WTC11 (cell line): ENCODE measurements at places on chromosomes 12 and 14. TPM values are rescaled to one million over a fixed set of nuclear protein-coding genes. Genes with fewer than 3 reads are reported as not detected.

The DBX2 gene
- 0.27 to 0.35 TPM (median 0.27 TPM) in 3 replicates for total RNA-seq

DNA sequence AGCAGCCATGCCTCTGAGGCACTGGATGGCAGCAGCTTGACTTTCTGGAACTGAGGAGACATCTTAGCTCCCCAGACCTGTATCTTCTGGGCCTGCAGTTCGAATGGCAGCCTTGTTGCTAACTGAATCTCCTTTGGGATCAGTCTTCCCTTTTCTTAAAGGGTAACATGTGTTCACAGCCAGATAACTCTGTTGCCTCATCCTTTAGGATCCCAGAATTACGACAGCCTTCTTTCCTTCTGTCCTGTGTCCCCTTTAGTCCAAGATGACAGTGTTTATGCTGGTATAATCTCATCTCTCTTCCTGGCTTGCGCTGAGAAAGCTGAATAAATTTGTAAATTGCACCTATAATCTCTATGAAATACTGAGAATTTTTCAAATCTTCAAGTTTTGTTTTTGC, 9.1 kb upstream of the ERC1 start:
- no peak overlapping the region for H3K4me3 ChIP-seq
- DNase-seq = no peak
- H3K36me3 ChIP-seq = no peaks in the 10 kb centered on the region
- no peak overlapping the region for H3K27ac ChIP-seq

GRCh38 chr14:56650979-56651378, 71.4 kb downstream of the TMEM260 start:
- H3K4me3 ChIP-seq = no peak overlapping the region
- no peaks in the 10 kb centered on the region; the same call in 1 of the 2 replicates for H3K36me3 ChIP-seq
- H3K27me3 ChIP-seq = no peaks in the 10 kb centered on the region; the same call in 1 of the 2 replicates
- peaks cover 27% of the 10 kb centered on the region for H3K4me1 ChIP-seq

DNA sequence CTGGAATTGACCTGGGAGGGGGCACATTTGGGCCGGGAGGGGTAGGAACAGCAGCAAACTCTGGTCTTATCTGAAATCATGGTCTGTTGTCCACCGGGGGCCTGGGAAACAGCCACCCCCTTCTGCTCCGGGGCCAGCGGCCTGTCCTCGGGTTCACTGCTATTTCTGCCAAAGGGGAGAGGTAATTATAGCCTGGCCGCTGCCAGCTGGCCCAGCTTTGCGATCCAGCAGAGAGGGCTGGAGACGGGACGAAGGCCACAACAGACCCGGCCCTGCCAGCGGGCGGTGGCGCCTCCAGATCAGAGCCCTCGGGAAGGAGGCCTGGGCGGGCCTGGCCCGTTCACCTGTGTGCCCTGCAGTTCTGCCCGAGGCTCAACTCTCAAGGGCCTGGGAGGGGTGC, at the start of gene C14orf180:
Gene C14orf180, plus strand, starts transcription at position 258 of the 400 bp plus-strand sequence. CDS start 6,667 bp downstream, outside the sequence.
- H3K4me1 ChIP-seq = no peaks in the 10 kb centered on the region
- no peaks in the 10 kb centered on the region for H3K27me3 ChIP-seq
- peak within 1 kb of the TSS; percentile 49; the same call in 1 of the 2 replicates for H3K27ac ChIP-seq
